ENCODE measurements at places on chromosomes 2 and 18. TPM values are rescaled to one million over a fixed set of nuclear protein-coding genes. Genes with fewer than 3 reads are reported as not detected.

GRCh38 chr2:62140426-62141141, 55.3 kb upstream of the B3GNT2 start:
- no peak overlapping the region for H3K4me3 ChIP-seq
- H3K27me3 ChIP-seq, result no peaks in the 10 kb centered on the region
- no peaks in the 10 kb centered on the region for H3K4me1 ChIP-seq
- DNase-seq, result no peak
- peaks cover 11% of the 10 kb centered on the region for H3K36me3 ChIP-seq
- H3K27ac ChIP-seq, result no peak overlapping the region

DNA sequence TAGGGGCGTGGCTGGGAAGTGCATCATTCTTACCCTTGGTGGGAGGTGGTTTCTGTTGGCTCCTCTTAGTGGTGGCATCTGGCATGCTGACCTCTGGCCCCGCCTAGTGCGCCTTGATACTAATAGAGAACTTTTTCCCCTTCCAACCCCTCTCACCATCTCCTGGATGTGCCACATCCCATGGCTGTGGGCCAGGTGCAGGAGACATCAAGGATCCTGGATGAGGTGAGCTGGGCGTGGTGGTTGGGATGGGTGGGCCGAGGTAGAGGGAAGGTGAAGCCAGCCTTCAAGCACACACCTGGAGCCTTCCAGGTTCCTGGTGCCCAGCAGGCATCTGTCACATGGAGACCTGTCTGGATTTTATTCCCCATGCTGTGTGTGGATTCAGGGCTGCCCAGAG, 149.2 kb downstream of the DYSF start:
- no peaks in the 10 kb centered on the region for H3K4me1 ChIP-seq
- DNase-seq, result no peak
- no peak overlapping the region for H3K27ac ChIP-seq
- peaks cover 62% of the 10 kb centered on the region for H3K27me3 ChIP-seq

Gene TUBB8B
- not detected for total RNA-seq

DNA sequence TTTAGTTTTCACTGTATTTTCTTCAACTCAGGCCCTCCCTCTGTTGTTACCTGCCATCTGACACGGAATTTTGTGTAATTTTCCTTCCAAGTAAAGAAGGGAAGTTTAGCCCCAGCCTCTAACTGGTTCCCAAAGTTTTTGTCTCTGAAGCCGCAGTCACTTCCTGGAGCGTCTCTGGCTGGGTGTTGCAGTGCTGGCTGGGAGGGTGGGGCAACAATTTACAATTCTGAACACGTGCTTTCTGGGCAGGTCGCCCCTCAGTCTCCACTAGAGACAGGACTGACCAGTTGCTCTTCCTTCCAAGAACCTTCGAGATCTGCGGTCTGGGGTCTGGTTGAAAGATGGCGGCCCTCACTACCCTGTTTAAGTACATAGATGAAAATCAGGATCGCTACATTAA, 3.5 kb downstream of the CNDP2 start:
- peak overlapping the region; percentile 88 for H3K27ac ChIP-seq
- H3K36me3 ChIP-seq, result peaks cover 40% of the 10 kb centered on the region
- peaks cover 22% of the 10 kb centered on the region for H3K4me1 ChIP-seq
- H3K27me3 ChIP-seq, result no peaks in the 10 kb centered on the region
- H3K4me3 ChIP-seq, result peak overlapping the region; percentile 71
- peak; percentile 69 for DNase-seq

DNA sequence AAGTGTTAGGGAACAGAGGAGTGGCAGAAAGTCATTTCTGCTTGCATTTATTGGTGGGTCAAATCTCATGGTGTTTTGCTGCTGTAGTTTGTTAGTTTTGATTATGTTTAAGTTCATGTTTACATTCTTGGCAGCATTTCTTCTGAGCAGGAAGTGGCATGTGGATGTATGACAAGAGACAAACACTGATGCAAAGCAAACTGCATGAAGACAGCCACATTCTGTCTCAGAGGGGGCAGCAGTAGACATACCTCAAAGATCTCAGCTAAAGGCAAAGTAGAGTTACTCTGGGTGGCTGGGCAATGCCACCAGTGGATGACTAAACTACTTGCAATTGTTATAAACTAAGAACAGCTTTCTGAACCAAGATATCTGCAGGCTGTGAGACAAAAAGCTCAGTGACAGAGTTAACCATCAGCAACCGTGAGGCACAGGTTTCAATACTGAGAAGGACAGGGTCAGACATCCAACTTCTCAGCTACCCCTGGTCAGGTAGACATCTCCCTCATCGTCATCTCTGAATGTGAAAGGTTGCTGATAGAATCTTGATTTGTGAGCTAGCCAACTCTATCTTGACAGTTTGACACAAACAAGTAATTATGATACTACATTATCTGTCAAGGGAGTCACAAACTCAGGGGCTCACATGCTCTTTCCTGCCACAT, 16.4 kb downstream of the GALNT3 start:
- H3K27me3 ChIP-seq, result no peaks in the 10 kb centered on the region
- H3K4me3 ChIP-seq, result no peak overlapping the region
- peaks cover 4% of the 10 kb centered on the region for H3K36me3 ChIP-seq
- H3K27ac ChIP-seq, result no peak overlapping the region
- no peak for DNase-seq
- H3K4me1 ChIP-seq, result peaks cover 5% of the 10 kb centered on the region

DNA sequence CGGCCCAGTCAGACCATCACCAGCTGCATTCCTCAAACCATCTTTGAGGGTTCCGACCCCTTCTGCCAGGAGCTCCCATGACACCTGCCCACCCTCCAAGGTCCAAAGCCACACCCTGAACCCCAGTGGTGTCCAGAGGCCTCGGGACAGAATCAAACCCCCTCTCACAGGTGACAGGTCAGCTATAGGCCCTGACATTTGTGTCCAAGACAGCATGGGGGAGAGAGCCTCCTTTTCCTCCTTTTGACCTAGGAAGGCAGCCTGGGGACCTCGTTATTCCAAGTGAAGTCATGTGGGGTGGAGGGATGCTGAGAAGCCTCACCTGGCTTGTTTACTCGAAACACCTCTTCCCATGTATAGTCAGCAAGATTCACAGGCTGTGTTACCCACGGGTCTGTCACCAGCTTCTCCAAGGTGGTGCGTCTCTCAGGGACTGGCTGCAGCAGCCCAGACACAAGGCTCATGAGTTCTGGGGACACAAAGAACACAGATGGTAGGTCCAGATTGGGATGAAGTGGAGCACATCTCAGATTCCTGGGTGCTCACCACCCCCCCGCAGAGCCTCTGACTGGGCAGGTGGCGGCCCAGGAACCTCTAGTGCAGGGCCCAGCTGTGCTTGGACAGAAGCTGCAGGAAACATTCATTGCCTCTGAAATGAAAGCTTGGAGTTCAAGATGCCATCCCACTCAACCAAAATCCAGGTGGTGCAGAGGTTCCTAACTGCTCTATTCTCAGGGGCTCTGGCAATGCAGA, 5.1 kb upstream of the MTERF4 start:
- H3K27ac ChIP-seq, result no peak overlapping the region
- no peak overlapping the region for H3K4me3 ChIP-seq
- H3K27me3 ChIP-seq, result no peaks in the 10 kb centered on the region

Gene MARCO
- 2.4 TPM for total RNA-seq

- no peaks in the 10 kb centered on the region for H3K36me3 ChIP-seq
- no peak for DNase-seq
- H3K4me1 ChIP-seq, result peaks cover 20% of the 10 kb centered on the region
- no peaks in the 10 kb centered on the region for H3K27me3 ChIP-seq
- H3K27ac ChIP-seq, result no peak overlapping the region
Observed at GRCh38 chr2:19574778-19575260, 216.4 kb upstream of the OSR1 start.

DNA sequence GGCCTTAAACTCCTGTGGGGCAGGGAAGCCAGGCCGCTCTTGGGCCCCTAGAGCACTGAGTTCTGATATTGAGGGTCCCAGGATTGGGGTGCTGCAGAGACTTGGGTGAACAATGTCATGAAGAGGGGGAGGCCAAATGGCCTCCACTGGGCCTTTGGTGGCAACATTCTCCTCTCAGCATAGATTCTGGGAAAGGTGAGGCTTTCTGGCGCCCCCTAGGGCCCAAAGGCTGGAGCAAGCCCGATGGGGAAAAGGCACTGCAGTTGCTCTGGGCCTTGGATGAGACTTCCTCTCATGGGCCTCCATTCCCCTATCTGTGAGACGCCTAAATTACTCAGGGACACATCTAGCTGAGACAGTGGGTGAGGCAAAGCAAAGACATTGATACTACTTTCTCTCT, 84.8 kb downstream of the ACAA2 start:
- no peaks in the 10 kb centered on the region for H3K36me3 ChIP-seq
- peak; percentile 74 for DNase-seq
- H3K4me1 ChIP-seq, result peaks cover 8% of the 10 kb centered on the region

- peak; percentile 2 for DNase-seq
- no peaks in the 10 kb centered on the region for H3K36me3 ChIP-seq
- H3K27me3 ChIP-seq, result no peaks in the 10 kb centered on the region
- no peaks in the 10 kb centered on the region for H3K4me1 ChIP-seq
- H3K27ac ChIP-seq, result no peak overlapping the region
Observed at GRCh38 chr2:83757329-83757728, 701.8 kb downstream of the SUCLG1 start.

DNA sequence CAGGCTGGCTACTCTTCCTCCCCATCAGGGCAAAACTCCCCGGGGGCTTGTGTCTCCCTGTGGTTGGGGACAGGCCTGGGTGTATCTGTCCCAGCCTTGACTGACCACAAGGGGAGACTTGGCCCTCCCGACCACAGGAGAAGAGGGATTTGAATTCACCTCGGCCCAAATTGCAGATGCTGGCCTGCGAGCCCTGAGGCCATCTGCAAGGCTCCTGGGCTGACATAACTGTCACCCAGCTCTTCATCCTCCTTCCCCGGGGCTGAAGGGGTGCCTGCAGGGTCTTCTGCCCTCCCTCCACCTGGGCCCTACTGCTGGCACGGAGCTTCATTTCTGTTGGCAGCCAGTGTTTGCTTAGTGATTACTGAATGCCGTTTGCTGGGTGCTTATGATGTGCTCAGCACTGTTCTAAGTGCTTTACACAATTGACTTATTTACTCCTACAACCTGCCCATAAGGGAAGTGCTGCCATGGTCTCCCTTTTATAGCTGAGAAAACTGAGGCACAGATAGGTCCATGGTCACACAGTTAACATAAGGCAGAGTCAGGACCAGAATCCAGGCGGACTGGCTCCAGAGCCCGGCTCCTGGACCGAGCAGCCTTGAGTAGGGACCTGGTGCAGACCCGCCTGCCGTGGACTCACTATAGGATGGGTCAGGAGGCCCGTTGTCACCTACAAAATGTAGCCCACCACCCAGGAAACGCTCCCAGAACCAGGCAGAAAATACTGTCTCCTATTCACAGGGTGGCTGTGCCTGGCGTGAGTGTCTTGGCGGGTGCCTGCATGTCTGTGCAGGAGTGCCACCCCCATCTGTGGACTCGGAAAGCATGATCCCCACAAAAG, 18.9 kb downstream of the STEAP3 start:
- H3K36me3 ChIP-seq, result peaks cover 28% of the 10 kb centered on the region
- H3K4me1 ChIP-seq, result peaks cover 14% of the 10 kb centered on the region
- no peaks in the 10 kb centered on the region for H3K27me3 ChIP-seq
- no peak overlapping the region for H3K4me3 ChIP-seq

DNA sequence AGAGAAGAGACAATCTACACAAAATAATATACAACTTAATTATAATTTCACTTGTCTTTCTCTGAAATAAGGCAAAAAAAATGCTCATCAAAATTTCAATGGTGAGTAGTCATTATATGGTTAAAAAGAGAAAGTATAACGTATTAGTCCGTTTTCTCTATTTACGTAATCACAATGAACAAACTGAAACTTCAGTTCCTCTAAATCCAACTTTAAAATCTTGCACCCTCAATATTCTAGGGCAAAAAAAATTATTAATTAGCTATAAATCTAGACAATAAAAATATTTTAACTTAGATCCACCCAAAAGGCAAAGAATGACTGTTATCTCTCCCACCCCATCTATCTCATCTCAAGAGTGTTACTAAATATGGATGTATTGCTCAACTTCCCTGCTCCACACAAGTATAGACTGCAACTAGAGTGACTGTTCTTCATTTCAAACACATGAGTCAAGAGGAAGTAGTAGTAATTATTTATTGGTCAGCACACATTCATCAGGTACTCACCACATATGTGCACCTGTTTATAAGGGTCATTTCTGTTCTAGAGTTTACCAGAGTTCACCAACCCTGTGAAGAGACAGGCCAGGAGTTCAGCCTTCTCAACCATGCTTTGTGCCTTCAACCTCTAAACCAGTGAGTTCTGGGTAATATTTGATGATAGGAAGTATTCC, 36.4 kb downstream of the STK39 start:
- H3K36me3 ChIP-seq, result peaks cover 9% of the 10 kb centered on the region
- DNase-seq, result peak; percentile 84
- peaks cover 14% of the 10 kb centered on the region for H3K4me1 ChIP-seq
- peak overlapping the region; percentile 33 for H3K27ac ChIP-seq
- H3K27me3 ChIP-seq, result no peaks in the 10 kb centered on the region

DNA sequence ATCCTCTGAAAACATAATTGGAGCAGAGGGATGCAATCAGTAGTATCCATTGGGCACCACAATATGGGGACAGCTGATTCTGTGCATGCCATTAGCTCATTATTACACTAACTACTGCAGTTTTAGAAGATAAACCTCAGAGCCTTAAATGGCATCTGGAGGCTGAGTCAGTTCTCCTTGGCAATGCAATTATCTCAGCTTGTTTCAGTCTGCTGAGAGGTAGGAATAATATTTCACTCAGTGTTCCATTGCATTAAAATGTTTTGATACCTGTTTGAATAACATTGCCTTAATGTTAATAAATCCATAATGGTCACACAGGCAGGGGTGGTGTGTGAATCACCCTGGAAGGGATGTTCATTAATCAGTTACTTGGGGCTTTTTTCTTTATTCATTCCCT, 309.6 kb downstream of the LRRTM1 start:
- H3K27me3 ChIP-seq, result no peaks in the 10 kb centered on the region
- peaks cover 19% of the 10 kb centered on the region for H3K4me1 ChIP-seq
- H3K36me3 ChIP-seq, result no peaks in the 10 kb centered on the region
- DNase-seq, result no peak
- H3K4me3 ChIP-seq, result no peak overlapping the region
- H3K27ac ChIP-seq, result no peak overlapping the region

- no peaks in the 10 kb centered on the region for H3K4me1 ChIP-seq
- H3K27me3 ChIP-seq, result no peaks in the 10 kb centered on the region
- H3K4me3 ChIP-seq, result no peak overlapping the region
- H3K36me3 ChIP-seq, result no peaks in the 10 kb centered on the region
- no peak for DNase-seq
- no peak overlapping the region for H3K27ac ChIP-seq
Observed at GRCh38 chr18:79609841-79610281, 69.7 kb upstream of the CTDP1 start.

DNA sequence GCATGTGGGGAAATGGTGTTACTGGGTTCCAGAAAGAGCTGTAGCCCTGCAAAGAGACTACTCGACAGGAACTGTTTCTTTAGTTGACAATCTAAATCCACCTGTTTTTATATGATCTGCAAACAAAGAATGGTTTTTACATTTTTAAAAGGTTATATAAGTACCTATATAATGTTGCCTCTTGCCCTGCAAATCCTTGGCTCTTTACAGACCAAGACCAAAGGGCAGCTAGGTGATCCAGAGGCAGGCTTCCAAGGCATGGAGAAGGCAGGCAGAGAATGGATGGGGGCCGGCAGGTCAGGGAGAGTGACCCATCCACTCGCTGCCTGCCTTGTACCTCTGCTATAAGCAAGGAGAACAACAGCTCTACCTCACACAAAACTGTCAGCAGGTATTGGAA, 173.6 kb downstream of the ANTXR1 start:
- no peak for DNase-seq
- no peaks in the 10 kb centered on the region for H3K4me1 ChIP-seq
- peaks cover 35% of the 10 kb centered on the region for H3K36me3 ChIP-seq
- H3K27me3 ChIP-seq, result no peaks in the 10 kb centered on the region
- H3K4me3 ChIP-seq, result no peak overlapping the region
- no peak overlapping the region for H3K27ac ChIP-seq

Gene IL36A
- total RNA-seq, result not detected
